ENCODE measurements at places on chromosomes 3 and 15. TPM values are rescaled to one million over a fixed set of nuclear protein-coding genes. Genes with fewer than 3 reads are reported as not detected.
A peak's percentile ranks its signal among the peaks of the same experiment; 100 is the strongest.

SAMMSON gene
- total RNA-seq, result not detected

DNA sequence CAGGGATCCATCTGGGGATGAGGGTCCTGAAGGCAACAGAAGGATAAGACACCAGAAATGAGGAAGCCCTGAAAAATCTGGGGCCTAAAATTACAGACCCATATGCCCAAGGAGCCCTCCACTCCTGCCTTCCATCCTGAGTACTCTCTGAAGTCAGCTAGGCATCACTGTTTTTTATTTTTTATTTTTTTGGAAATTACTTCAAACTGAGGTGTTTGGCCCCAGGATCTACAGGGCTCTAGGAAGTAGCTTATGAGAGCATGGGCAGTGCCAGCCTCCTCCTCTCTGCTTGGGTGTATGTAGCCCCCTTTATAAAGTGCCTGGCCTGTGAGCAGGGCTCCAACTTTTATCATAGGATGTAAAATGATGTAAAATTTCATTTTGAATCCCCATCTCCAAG is 7.9 kb downstream of the EPB42 start:
- H3K27me3 ChIP-seq, result no peaks in the 10 kb centered on the region
- no peaks in the 10 kb centered on the region for H3K36me3 ChIP-seq
- H3K4me1 ChIP-seq, result no peaks in the 10 kb centered on the region
- no peak for DNase-seq

GOLGA6L1 gene
- total RNA-seq, result not detected

DNA sequence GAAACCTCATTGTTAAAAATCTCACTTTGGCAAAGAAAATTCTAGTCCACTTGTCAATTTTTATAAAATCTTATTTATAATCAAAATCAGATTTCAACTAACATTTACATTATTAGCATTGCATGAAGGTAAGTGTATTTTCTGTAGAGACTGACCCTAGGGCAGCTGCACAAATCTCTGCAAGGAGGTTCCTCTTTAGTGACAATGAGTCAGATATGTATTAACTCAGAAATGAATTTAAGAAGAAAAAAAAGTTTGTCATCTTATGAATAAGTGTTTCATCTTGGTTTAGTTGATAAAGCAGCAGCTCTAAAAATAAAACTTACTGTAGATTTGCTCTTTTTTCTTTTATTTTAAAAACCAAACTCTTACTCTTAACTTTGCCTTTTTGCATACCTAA is 9.0 kb upstream of the GNB4 start:
- DNase-seq, result no peak
- H3K4me3 ChIP-seq, result no peak overlapping the region
- H3K36me3 ChIP-seq, result no peaks in the 10 kb centered on the region
- H3K27me3 ChIP-seq, result no peaks in the 10 kb centered on the region
- H3K4me1 ChIP-seq, result no peaks in the 10 kb centered on the region

GRCh38 chr3:195441992-195442572 is 738 bp downstream of the ACAP2 start:
- peak; percentile 32 for DNase-seq
- H3K4me3 ChIP-seq, result peak overlapping the region; percentile 87
- peaks cover 4% of the 10 kb centered on the region for H3K4me1 ChIP-seq

TTLL13 gene
- not detected for total RNA-seq

- no peaks in the 10 kb centered on the region for H3K36me3 ChIP-seq
- H3K27ac ChIP-seq, result peak overlapping the region; percentile 62
- no peaks in the 10 kb centered on the region for H3K27me3 ChIP-seq
- DNase-seq, result no peak
Observed at GRCh38 chr3:192170031-192170430, 557.3 kb downstream of the FGF12 start.

DNA sequence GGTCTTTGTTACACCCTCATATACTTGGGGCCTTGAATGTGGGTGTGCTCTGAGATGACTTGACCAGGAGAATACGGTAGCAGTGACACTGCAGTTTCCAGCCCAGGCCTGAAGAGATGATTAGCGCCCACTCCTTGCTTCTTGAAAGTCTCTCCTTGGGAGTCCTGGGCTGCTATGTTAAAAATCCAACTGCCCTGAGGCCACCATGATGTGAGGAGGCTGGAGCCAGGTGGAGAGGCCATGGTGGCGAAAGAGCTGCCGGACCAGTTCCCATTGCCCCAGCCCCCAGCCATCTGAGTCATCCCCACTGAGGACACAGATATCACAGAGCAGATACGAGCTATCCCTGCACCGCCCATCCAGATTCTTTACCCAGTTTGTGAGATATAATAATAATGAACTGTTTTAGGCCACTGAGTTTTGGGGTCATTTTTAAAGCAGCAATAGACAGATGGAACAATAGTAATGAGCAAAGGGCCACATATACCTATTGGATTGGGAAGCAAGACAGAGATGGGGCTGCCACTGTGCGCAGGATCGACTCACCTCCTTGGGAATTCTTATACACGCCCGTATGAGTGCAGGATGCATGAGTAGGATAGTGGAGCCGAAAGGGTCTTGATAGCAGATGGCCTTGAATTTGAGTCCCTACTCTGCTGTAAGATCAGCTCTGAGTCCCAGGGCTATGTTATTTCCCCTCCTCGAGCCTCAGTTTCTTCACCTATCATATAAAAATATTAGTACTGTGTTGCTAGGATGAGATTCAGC is 12.1 kb upstream of the GATA2 start:
- no peak overlapping the region for H3K4me3 ChIP-seq
- peak; percentile 20 for DNase-seq
- no peaks in the 10 kb centered on the region for H3K36me3 ChIP-seq
- no peaks in the 10 kb centered on the region for H3K27me3 ChIP-seq
- no peak overlapping the region for H3K27ac ChIP-seq

SETD5 gene
- total RNA-seq, result 185 TPM

RPL4 gene
- 4,137 TPM for total RNA-seq

GRCh38 chr3:194269610-194270145 is 81.5 kb downstream of the CPN2 start:
- H3K4me3 ChIP-seq, result no peak overlapping the region
- no peak overlapping the region for H3K27ac ChIP-seq
- peak; percentile 85 for DNase-seq
- peaks cover under 1% of the 10 kb centered on the region for H3K36me3 ChIP-seq
- no peaks in the 10 kb centered on the region for H3K27me3 ChIP-seq

DNA sequence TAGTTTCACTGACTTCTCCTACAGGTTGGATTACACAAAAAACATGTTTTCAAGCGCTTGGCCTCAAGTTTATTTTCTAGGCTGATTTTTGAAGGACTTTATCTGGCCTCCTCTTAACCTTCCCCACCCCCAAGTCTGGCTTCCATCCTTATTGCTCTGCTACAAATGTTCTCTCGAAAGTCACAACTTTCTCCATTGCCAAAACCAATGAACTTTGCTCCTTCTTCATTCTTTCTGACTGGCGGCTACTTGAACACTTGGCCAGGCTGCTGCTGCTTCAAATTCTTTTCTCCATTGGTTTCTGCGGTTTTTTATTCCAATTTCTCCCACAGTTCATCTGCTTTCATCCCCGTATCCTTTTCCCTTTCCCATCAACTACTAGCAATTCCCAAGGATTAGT is 106.6 kb downstream of the TOP2B start:
- DNase-seq, result no peak
- no peak overlapping the region for H3K4me3 ChIP-seq
- no peaks in the 10 kb centered on the region for H3K36me3 ChIP-seq
- H3K4me1 ChIP-seq, result no peaks in the 10 kb centered on the region

MEIS2 gene
- total RNA-seq, result 0.35 TPM

- H3K36me3 ChIP-seq, result no peaks in the 10 kb centered on the region
- no peaks in the 10 kb centered on the region for H3K27me3 ChIP-seq
- DNase-seq, result no peak
Observed at GRCh38 chr15:72873379-72874233, 90.0 kb upstream of the ADPGK start.

- no peaks in the 10 kb centered on the region for H3K36me3 ChIP-seq
- no peaks in the 10 kb centered on the region for H3K27me3 ChIP-seq
- H3K4me3 ChIP-seq, result no peak overlapping the region
- H3K27ac ChIP-seq, result no peak overlapping the region
- peak; percentile 77 for DNase-seq
Observed at GRCh38 chr3:39208463-39209055, 16.2 kb upstream of the XIRP1 start.

- H3K27ac ChIP-seq, result no peak overlapping the region
- no peak for DNase-seq
- H3K4me1 ChIP-seq, result peaks cover 3% of the 10 kb centered on the region
- H3K27me3 ChIP-seq, result no peaks in the 10 kb centered on the region
Observed at GRCh38 chr3:143332026-143332425, 212.5 kb downstream of the CHST2 start.

- no peak overlapping the region for H3K4me3 ChIP-seq
- no peak for DNase-seq
- H3K36me3 ChIP-seq, result peaks cover 28% of the 10 kb centered on the region
- H3K27ac ChIP-seq, result no peak overlapping the region
- no peaks in the 10 kb centered on the region for H3K27me3 ChIP-seq
- no peaks in the 10 kb centered on the region for H3K4me1 ChIP-seq
Observed at GRCh38 chr3:138220242-138220641, 33.1 kb downstream of the ARMC8 start.

DNA sequence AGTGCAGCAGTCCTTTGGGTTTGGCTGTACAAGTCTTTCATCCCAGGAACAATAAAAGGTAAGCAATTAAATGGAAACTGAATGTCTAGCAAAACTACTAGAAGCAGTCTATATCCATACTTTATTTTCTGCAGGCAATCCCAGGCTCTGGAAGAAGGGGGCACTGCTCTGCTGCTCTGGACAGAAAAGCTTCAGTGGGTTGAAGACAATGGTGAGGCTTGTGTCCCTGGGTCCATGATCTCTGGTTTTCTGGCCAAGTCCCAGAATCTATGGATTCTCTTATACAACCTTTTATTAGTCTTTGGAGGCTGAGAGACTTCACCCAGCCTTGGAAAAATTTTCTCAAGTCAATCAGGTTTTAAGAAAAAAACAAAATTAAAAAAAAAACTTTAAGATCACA is 35.6 kb downstream of the SCAP start:
- no peaks in the 10 kb centered on the region for H3K4me1 ChIP-seq
- H3K27me3 ChIP-seq, result no peaks in the 10 kb centered on the region
- no peak overlapping the region for H3K27ac ChIP-seq
- H3K4me3 ChIP-seq, result no peak overlapping the region
- no peak for DNase-seq
- H3K36me3 ChIP-seq, result peaks cover 20% of the 10 kb centered on the region

DNA sequence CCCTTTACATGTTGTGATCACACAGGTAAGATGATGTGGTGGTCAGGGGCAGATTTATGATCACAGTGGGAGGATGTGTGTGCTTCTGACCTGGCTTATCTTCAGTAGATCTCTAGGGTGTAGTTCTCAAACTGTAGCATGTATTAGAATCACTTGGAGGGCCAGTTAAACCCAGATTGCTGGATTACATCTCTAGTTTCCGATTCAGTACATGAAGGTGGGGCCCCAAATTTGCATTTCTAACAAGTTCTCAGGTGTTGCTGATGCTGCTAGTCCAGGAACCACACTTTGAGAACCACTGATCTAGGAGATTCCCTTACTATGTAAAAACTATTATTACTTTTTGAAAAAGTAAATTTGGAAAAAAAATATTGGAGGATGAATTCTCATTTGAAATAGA is 199.3 kb upstream of the GOLIM4 start:
- no peaks in the 10 kb centered on the region for H3K36me3 ChIP-seq
- H3K4me1 ChIP-seq, result peaks cover 4% of the 10 kb centered on the region
- H3K4me3 ChIP-seq, result no peak overlapping the region
- no peak for DNase-seq
- H3K27ac ChIP-seq, result no peak overlapping the region
- H3K27me3 ChIP-seq, result no peaks in the 10 kb centered on the region

MYZAP gene
- total RNA-seq, result 0.72 TPM

GRCh38 chr3:148751461-148751860 is 53.8 kb downstream of the AGTR1 start:
- no peaks in the 10 kb centered on the region for H3K27me3 ChIP-seq
- no peaks in the 10 kb centered on the region for H3K4me1 ChIP-seq
- H3K36me3 ChIP-seq, result no peaks in the 10 kb centered on the region
- no peak overlapping the region for H3K4me3 ChIP-seq

- H3K4me1 ChIP-seq, result no peaks in the 10 kb centered on the region
- H3K36me3 ChIP-seq, result no peaks in the 10 kb centered on the region
- no peak overlapping the region for H3K27ac ChIP-seq
- no peak overlapping the region for H3K4me3 ChIP-seq
- H3K27me3 ChIP-seq, result no peaks in the 10 kb centered on the region
- no peak for DNase-seq
Observed at GRCh38 chr3:28856796-28857195, 424.1 kb upstream of the RBMS3 start.

ALDH1A3 gene
- 9.2 TPM for total RNA-seq

SUMF1 gene
- 10.6 TPM for total RNA-seq

PODXL2 gene
- total RNA-seq, result 24.6 TPM

- H3K36me3 ChIP-seq, result no peaks in the 10 kb centered on the region
- H3K27ac ChIP-seq, result no peak within 1 kb of the TSS
- H3K27me3 ChIP-seq, result no peaks in the 10 kb centered on the region
- peak within 1 kb of the TSS; percentile 77 for H3K4me3 ChIP-seq
Observed at GRCh38 chr3:9769426-9770275, at the start of gene CAMK1. TSS of gene CAMK1 (minus strand) at chr3:9769947. CDS start at chr3:9767749, 2,198 bp downstream.

- H3K4me1 ChIP-seq, result peaks cover 6% of the 10 kb centered on the region
- H3K27ac ChIP-seq, result no peak within 1 kb of the TSS
- peaks cover 24% of the 10 kb centered on the region for H3K36me3 ChIP-seq
- no peaks in the 10 kb centered on the region for H3K27me3 ChIP-seq
Observed at GRCh38 chr3:52533623-52534280, at the start of gene NT5DC2. TSS of gene NT5DC2 (minus strand) at chr3:52533857. CDS start at chr3:52533737, 120 bp downstream.

DNA sequence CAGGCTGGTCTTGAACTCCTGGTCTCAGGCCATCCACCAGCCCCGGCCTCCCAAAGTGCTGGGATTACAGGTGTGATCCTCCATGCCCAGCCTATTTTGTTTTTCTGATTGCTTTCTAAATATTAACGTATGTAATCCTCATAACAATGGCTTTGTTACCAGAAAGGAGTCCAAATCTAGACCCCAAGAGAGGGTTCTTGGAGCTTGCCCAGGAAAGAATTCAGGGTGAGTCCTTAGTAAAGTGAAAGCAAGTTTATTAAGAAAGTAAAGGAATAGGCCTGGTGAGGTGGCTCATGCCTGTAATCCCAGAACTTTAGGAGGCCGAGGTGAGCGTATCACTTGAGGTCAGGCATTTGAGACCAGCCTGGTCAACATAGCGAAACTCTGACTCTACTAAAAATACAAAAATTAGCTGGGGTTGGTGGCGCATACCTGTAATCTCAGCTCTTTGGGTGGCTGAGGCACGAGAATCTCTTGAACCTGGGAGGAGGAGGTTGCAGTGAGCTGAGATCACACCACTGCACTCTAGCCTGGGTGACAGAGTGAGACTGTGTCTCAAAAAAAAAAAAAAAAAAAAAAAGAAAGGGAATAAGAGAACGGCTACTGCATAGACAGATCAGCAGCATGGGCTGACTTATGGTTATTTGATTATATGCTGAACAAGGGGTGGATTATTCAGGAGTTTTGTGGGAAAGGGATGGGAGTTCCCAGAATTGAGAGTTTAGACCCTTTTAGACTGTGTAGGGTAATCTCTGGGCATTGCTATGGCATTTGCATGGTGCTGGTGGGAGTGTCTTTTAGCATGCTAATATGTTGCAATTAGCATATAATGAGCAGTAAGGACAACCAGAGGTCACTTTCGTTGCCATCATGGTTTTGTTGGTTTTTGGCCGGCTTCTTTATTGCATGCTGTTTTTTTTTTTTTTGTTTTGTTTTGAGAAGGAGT is 36.1 kb downstream of the TYRO3 start:
- DNase-seq, result no peak
- H3K4me3 ChIP-seq, result no peak overlapping the region
- no peaks in the 10 kb centered on the region for H3K27me3 ChIP-seq
- no peak overlapping the region for H3K27ac ChIP-seq
- no peaks in the 10 kb centered on the region for H3K4me1 ChIP-seq

All from H9 (cell line).